ENCODE measurements at places on chromosomes 4 and X.

GRCh38 chr4:72886602-72887001 is 182.9 kb downstream of the COX18 start:
- DNase-seq: no peak

- no peak for DNase-seq
Measured at GRCh38 chr4:121185960-121186359, 21.8 kb upstream of the TNIP3 start.

- no peak for DNase-seq
Measured at GRCh38 chr4:110614976-110615352, 7.9 kb downstream of the PITX2 start.

GRCh38 chr4:10694151-10694827 is 9.7 kb upstream of the CLNK start:
- DNase-seq: no peak

GRCh38 chrX:7706032-7706431 is 136.9 kb upstream of the VCX start:
- DNase-seq: no peak

DNA sequence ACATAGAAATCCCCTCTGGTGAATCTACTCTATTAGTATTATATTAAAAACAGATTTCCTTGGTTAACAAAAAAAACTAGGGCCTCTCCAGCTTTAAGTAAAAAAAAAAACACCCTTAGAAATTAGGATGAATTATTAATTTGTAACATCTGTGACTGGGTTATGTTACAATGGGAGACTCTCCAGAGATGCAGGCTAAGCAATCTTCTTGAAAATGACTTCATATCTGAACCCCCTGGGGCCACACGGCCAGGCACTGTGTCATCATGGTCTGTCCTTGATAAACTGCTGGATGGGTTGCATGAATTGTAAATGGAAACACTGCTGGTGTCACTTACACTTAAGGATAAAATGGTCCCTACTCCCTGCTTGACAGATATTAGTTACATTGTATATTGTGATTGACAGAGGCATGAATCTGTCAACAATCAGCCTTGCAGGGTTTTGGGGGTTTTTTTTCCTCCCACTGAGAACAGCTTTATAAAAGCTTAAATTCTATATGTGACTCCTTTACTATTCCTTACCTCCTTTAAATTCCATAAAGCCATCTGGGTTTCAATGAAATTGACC is 49.1 kb downstream of the PRKG2 start:
- peak; percentile 83 for DNase-seq

GRCh38 chr4:186297013-186297645 is 31.1 kb downstream of the F11 start:
- DNase-seq: peak; percentile 58

DNA sequence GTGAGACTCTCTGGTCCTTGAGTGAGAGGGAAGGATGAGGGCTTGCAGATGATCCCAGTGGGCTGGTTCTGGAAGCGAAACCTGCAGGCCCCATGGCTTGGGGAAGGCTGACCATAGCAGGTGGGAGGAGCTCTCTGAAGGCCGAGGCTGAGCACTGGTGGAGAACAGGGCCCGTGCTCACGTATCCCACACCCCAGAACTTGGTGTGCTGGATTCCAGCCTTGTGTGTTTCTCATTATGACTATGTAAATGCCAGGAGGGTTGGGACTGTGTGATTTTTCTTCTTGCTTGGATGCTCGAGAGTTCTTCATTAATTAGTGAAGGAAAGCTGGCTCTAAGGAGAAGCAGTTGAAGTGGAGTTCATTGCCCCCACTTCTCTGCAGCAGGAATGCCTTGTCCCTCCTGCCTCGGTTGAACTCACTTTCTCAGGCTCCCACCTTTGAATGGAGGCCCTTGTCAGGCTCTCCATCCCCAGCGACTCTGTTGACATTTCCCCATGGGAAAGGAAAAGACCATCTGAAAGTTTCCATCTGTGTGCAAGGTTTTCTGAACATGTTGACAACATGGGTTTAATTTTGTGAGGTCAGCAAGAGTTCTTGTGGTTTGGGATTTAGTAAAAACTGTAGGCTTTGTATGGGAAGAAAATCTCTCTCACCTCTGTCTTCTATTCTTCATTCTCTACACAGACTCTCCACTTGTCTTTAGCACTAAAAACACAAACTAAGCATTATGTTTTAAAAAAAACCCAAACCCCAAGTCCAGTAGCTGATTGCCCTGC is 57.7 kb downstream of the TBL1X start:
- DNase-seq: peak; percentile 34

GRCh38 chr4:101258883-101259282 is 88.4 kb downstream of the PPP3CA start:
- peak; percentile 47 for DNase-seq

- DNase-seq: no peak
Measured at GRCh38 chrX:39473812-39474211, 623.9 kb downstream of the BCOR start.

- no peak for DNase-seq
Measured at GRCh38 chr4:114193624-114194399, 214.4 kb upstream of the ARSJ start.

- DNase-seq: no peak
Measured at GRCh38 chrX:17361620-17362019, 13.4 kb upstream of the NHS start.

GRCh38 chr4:46856333-46856732 is 52.7 kb downstream of the COX7B2 start:
- DNase-seq: no peak

DNA sequence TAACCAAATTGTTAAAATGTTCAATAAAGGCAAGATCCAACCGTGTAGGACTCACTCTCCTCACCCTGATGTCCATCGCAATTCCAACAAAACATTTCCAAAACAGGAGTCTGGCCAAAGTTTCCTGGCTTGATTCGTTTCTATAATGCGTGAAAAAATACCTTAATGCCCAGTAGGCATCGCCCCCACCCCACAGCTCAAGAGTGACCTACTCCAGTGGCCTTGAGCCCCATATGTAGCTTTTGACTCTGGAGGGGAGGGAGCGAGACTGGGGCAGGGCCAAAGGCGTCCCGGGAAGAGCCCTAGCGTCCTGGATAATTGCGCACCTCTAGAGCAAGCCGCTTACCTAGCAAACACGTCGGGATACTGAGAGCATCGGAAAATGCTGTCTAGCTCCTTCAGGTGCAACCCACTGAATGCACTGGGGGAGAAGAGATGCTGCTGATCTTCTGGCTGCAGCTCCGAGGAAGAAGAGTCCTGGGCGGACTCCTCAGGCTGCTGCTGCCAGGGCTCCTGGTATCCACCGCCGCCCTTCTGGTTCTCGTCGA is 55.6 kb upstream of the NKAP start:
- DNase-seq: no peak

GRCh38 chrX:136380010-136380769 is 79.4 kb downstream of the ADGRG4 start:
- DNase-seq: no peak

DNA sequence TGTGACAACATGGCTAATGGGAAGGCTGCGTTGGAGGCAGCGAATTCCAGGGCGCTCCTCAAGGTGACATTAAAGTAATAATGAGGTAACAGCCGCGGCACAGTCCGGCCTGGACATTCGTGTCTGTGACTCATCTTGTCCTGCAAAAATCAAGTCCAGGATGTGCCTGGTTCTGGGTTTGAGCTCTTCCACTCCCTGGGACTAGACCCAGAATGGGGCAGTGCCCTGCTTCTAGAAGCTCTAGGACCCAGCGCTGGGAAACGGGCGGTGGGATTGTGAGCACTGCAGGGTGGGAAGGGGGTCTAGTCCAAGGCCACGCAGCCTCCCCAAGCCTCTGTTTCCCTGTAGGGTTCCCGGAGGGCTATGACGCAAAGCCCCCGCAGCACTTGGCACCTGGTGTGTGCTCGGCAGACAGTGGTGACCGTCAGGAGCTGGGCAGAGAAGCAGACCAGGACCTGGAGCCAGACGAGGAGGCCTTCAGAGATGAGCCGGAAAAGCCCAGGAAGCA is 34.9 kb downstream of the HMX1 start:
- no peak for DNase-seq

- no peak for DNase-seq
Measured at GRCh38 chr4:7173841-7174449, 18.4 kb upstream of the SORCS2 start.

DNA sequence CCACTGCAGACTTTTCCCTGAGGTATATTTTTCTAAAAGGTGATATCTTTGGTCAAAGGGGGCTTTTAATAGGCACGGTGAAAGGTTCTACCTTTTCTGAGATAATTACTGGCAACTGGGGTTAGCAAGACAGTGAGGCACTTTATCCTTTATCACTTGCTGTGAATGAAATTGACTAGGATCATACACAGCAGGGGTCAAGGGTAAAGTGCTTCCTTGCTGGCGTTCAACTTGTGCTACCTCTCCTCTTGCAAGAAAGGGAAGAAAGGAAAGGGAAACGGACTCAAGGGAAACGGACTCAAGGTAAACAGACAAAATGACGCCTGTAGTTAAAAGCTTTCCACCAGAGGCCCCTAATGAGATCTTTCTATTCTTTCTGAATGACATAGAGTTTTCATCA is 78.6 kb upstream of the RAPGEF2 start:
- DNase-seq: no peak

DNA sequence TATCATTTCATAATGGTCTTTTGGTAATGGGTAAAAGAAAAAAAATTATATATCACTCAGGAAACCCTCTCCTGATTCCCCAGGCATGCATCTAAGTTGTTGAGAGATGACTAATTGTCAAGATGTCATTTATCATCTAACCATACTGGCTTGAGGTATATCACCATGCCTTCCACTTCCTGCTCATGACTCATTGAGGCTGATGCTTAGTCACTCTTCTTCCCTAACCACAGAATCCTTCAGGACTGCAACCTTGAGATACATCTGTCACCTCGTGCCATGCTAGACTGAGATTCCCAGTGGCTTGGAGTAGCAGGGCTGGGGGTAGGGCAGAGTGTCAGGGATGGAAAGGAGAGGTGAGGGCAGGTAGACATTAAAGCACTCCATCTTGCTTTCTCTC is 782.5 kb upstream of the INTU start:
- peak; percentile 99 for DNase-seq

DNA sequence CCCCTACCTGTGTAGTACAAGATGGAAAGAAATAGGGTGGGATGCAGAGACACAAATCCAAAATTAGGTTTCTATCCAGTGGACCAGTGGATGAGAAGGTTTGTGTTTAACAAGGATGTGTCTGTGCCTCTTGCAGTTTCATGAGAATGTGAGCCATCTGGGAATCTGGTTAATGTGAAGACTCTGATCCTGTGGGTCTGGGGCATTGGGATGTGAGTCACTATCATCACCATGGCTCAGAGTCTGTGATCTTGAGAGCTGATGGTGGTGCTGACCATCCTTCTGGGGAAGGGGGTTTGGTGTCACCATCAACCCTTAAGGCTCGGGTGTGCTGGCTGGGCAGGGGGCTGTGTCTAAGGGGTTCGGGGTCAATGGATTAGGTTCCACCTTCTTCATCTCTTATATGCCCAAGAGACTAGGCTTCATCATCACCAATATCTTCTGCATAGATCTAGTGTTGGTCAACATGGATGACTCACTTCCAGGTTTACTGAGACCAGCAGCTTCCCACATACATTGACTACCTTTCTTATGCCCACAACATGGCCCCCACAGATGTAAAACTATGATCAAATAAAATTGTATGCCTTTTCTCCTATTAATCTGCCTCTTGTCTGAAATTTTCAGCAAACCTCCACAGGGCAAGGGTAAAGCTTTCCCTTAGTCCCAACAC is 65.7 kb upstream of the MID1 start:
- DNase-seq: peak; percentile 25

GRCh38 chr4:164768516-164768915 is 14.6 kb downstream of the SMIM31 start:
- DNase-seq: no peak

GRCh38 chr4:92045718-92046117 is 258.0 kb upstream of the GRID2 start:
- no peak for DNase-seq

DNA sequence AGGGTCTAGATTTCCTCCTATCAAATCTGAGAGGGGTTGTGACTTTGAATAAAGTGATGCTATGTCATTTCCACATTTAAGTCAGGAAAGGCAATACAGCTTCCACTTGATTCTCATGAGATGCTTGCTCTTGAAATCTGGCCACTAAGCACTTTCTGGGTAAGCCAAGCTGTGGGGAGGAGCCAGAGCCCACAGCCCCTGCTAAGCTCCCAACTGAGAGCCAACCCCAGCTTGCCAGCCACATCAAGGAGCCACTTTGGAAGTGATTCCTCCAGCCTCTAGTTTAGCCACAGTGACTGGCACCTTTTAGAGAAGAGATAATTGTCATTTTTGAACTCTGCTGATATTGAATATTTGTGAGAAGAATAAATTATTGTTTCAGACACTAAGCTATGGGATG is 1441.5 kb upstream of the IGFBP7 start:
- no peak for DNase-seq

GRCh38 chr4:45241976-45242375 is 515.6 kb upstream of the GNPDA2 start:
- no peak for DNase-seq

DNA sequence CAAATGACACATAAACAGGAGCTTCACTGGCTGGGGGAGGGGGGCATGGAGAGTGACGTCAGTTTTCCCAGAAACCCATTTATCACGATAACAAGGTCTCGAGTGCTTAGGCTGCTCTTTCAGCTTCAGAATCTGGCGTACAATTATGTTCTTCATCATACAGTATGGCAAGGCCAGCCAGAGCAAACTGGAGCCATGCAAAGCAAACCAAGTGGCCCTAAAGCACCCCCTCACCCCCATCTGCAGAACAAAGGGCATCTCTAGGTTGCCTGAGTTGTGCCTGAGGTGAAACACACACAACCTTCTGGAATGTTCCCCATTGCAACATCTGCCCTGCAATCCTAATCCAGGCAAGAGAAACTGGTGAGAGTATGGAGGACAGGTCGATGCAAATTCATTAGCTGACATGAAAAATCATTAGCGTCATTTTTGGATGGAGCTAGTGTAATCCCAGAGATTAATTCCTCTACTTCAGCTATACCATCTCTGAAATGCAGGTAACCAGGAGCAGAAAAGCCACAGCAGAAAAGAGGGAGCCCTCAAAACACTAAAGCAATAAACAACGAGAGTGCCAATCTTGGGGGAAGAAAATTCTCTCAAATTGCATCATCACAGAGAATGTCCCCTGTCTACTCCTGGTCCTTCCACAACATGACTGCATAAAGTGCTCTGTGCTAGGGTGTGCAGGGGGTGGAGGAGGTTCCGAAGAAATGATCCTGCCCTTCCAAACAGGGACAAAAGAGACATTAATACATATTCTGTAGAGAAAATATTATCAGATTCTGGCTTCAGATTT is 1.8 kb downstream of the SEPTIN6 start:
- peak; percentile 77 for DNase-seq

DNA sequence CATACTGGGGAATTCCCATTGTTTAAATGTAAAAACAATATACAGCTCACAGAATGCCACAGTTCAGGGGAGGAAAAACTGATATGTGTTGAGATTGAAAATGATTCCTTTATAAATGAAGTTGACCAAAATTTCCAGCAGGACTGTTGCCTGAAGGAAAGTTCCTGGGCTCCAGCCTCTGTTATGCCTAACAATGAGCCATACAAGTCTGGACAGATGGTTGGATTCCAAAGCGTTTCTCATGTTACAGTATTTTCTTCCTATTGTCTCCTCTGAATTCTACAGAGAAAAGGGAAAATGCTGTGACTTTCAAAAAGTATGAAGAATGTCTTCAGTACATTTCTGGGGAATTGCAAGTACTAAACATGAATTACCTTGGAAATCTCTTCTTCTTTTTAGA is 73.3 kb downstream of the ALPK1 start:
- DNase-seq: no peak

Data from fibroblast of skin of right quadriceps (primary cell).